ENCODE measurements at places on chromosomes 5 and 9.

DNA sequence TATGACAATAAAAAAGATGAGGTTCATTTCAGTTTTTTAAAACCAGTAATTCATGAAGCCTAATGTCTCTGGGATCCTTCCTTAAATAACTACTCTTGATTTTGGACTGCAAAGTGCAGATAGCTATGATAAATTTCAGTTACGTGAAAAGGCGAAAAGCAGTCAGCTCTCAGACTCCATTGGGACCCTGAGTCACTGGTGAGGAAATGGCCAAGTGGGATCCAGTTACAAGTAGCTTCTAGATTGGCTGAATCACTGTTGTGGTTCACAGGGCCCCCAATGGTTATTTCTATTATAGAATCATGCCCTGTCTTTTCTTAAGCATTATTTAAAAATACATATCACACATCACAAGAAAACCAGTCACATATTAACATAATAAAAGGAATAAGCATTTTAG, 31.1 kb upstream of the PPP3R2 start:
- no peak for DNase-seq

DNA sequence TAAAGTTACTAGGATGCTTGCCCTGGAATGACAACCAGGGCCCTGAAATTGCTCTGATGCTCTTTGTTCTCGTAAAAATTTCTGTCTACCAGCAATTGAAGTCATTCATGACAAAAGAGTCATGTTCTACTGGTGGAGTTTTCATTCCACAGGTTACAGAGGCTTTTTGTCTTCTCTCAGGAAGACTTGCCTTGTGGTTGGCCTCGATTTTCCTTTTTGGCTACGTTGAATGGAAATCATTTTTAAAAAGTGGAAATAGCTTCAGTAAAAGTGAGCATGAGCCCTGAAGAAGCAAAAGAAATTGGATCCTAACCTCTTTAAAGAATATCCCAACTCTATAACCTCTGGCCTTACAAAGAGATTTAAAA, 255.2 kb downstream of the AOPEP start:
- DNase-seq = no peak

DNA sequence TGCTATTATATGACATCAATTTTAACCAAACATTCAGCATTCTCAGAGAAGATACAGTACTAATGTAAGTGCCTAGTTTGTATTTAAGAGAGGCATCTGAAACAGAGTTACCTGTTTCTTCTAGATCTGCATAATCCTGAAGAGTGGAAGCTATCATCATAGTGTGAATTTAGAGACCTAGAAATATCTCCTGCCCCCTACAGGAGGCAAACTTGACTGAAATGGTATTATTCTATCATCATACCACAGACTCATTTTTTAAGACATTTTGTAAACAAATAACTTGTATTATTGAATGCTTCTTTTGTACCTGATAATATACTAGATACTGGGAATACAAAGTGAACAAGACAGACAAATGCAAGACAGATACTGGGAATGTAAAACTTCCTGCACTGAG, 216.8 kb upstream of the RPS23 start:
- DNase-seq = no peak

DNA sequence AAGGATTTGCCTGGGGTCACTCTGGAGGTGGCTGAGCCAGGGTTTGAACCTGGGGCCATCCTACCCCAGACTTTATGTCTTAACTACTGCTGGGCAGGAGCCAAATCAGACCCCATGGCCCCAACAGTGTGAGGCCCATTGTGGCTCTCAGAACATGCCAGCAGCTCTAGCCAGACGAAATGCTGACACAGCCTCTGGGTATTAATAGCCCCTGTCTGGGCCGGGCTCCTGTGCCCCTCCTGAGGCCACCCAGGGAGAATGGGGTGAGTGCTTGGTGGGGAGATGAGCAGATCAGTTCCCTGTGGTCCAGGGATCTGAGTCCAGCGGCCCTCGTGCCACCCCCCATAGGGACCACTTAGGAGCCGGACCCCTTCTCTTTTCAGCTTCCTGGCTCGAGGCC, 2.2 kb upstream of the PLPP7 start:
- DNase-seq = no peak

DNA sequence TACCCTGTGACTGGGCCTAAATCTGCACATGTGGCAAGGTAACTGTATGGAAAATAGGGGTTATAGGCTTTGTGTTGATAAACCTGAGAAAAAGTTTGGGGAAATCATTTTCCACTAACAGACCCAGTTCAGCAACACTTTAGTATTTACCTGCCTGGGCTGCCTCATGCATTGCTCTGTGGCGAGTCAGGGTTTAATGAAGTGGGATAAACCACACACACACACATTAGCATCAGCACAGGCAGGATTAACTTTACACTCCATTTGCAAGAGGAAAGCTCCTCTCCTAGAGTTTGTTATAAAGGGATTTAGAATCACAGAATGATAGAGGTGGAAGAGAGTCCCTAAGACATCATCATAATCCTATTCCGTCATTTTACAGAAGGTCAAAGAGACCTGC, 20.0 kb upstream of the ZCCHC7 start:
- no peak for DNase-seq

- DNase-seq = no peak
Observed at GRCh38 chr5:156432830-156433105, 105.8 kb downstream of the SGCD start.

GRCh38 chr9:85676790-85677189, 65.0 kb downstream of the AGTPBP1 start:
- no peak for DNase-seq

DNA sequence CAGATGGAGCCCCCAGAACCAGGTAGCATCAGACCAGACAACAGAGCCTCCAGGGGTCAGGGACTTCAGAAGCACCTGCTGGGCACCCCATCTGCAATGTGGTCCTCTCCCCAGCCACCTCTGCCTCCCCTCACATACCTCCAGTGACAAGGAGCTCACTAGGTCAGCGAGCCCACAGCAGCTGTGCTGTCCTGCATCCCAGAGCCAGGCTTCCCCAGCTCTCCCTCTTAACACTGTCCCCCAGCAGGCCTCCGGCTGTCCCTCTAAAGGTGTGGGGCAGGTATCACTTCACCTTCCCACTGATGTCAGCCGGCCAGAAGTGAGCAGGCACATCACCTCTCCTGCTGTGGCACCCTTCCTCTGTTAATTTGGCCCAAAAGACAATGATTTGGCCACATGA, 83.6 kb downstream of the LMX1B start:
- DNase-seq = no peak

GRCh38 chr9:38423973-38424843, at the start of gene IGFBPL1:
TSS of gene IGFBPL1 (minus strand) at chr9:38424454. CDS start at chr9:38424424, 30 bp downstream.
- DNase-seq = peak; percentile 83

DNA sequence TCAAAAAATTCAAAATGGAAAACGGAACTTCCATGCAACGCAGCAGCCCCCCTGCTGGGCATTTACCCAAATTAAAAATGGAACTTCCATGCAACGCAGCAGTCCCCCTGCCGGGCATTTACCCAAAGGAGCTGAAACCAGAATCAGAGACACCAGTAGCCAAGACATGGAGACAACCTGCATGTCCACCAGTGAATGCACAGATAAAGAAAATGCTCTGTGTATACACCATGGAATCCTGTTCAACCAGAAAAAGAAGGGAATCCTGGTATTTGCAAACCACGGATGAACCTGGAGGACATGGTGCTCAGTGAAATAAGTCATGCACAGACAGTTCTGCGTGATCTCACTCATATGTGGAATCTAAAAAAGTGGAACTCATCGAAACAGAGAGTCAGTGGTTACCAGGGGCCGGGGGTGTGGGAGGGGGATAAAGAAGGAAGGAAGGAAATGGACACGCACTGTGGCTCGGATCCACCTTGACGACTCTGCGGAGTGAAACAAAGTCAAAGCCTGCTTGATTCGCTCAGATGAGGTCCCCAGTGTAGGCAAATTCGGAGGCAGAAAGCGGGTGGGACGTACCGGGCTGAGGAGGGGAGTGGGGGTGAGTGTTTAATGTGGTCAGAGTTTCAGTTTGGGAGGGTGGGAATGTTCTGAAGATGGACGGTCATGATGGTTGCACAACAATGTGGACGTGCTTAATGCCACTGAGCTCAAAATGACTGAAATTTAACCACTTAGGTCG, 40.2 kb upstream of the EXOC3 start:
- no peak for DNase-seq

DNA sequence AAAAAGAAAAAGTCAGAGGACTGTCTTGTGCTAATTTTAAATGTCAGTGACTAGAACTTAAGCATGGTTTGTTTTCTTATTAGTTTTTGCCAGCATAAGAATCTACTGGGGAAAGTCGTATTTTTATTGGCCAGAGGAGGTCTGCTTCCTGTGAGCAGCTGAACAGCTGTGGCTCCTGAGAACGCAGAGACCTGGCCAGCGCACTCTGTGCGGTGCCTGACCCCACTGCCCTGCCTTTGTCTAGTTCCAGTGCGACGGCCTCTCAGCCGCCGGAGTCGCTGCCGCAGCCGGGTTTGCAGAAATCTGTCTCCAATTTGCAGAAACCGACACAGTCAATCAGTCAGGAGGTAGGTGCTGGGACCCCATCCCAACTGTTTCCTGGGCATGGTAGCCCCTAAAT, 42.5 kb downstream of the PRRC2B start:
- DNase-seq = no peak

- DNase-seq = no peak
Observed at GRCh38 chr9:129206905-129207304, 28.8 kb upstream of the IER5L start.

DNA sequence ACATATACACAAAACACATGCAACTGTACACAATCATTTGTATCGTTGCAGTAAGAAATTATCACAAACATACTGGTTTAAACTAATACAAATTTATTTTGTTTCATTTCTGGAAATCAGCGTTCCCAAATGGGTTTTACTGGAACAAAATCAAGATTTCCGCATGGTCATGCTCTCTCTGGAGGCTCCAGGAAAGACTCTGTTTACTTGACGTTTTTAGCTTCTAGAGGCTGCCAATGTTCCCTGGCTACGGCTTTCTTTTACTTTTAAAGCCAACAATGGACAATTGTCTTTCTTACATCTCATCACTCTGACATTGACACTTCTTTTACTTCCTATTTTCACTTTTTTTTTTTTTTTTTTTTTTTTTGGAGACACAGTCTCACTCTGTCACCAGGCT, 793.1 kb downstream of the CDH9 start:
- DNase-seq = no peak

DNA sequence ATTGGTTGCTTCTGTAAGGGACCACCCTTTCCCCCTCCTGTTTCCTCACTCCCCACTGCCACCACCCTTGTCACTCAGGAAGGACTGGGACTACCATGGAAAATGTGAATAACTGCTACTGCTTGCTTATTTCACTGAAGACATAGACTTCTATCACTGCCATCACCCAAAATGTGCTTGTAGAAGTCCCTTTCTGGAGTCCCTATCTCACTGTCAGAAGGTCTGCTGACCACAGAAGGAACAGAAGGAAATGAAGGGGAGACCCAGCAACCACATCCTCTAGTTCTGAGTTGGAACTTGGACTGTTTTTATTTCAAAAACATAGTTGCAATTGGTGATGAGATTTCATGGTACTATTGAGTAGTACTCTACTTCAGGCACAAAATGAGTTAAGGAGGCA, 122.5 kb downstream of the NPR3 start:
- DNase-seq = no peak

DNA sequence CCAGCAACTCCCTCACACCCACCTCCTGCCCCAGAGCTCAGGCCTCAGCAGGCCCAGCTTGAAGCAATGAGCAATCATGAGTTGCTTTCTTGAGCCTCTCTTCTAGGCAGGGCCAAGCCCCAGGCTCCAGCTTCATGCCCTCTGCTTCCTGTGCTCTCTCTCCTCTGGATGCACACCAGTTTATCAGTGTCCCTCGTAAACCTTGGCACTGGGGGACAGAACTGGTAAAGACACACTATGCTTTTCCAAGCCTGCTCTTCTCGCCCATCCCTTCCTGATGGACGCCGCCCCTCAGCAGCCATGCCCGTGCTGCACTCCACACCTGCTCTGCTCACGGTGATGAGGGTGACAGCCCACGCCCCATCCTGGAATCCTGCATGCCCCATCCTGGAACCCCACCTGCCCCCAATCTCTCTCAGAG, 49.4 kb upstream of the ORM1 start:
- no peak for DNase-seq

DNA sequence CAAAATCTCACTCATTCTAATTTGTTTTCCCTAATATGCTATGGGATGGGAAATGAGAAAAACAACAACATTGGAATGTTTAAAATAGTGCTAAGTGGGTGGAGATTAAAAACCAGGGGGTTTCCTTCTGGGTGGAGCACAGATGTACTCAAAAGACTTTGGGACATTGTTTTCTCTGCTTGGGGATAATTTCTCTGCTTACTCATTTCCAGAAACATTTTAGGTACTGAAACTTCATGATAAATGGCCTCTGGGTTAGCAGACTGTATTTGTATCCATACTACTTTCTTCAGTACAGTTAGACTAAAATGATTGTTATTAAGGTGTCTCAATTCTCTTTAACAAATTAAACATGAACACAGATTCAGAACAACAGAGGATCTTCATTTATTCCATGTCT, 17.4 kb downstream of the ELOVL7 start:
- DNase-seq = no peak

GRCh38 chr9:85510830-85511504, 230.8 kb downstream of the AGTPBP1 start:
- no peak for DNase-seq

DNA sequence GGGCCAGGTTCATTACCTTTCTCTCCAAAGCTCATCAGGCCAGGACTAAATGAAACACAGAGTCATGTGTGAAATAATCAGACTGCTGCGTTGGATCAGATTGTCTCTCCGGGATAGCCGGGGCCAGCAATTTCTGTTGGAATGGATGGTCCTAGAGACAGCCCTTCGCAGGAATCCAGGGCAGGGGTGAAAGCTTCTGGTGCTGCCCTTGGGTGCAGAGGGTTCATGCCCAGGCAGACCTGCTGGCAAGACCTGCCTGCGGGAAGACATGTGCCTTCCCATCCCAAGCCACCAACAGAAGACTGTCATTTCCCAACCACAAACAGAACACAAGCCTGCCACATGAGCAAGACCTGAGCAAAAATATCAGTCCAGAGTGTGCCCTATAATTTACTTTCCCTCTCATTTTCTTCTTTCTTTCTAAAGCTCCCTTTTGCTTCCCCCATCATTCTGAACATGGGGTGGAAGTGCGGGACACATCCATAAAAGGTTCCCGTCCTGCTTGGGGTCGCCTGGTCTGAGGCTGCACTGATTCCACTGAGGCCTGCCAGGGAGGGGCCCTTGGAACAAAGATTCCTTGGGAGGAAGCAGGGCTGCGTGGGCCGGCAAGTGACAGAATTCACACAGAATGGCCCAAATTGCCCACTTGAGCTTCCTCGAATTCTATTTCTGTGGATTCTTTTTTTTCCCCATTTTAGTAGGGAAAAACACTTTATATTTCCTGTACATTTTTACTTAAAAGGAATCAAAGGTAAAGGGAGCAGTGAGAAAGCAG, 57.3 kb downstream of the UBE2QL1 start:
- no peak for DNase-seq

Measured in NCI-H345 (cell line).